GM23248 (cell line): ENCODE measurements at places on chromosomes 12 and 14.
A peak's percentile ranks its signal among the peaks of the same experiment; 100 is the strongest.

DNA sequence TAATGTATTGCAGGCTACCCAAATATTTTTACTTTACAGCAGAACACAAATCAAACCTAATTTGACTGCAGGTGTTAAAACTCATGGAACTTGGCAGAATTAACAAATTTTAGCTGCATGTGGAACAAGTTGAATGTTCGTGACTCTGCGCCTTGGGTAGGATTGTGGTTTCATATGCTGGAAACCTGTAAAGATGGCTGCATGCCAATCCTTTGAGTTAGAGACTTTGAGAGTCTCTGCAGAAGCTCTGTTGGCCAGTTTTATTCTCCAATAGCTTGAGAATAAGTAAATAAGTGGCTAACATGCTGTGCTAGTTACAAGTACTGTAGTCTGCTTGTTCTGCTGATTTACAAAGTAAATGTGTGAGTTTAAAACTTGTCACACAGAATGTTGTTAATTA is 77.8 kb downstream of the PDE6H start:
- no peak for DNase-seq

GRCh38 chr12:167959-168600 is 45.9 kb downstream of the SLC6A12 start:
- DNase-seq: no peak

DNA sequence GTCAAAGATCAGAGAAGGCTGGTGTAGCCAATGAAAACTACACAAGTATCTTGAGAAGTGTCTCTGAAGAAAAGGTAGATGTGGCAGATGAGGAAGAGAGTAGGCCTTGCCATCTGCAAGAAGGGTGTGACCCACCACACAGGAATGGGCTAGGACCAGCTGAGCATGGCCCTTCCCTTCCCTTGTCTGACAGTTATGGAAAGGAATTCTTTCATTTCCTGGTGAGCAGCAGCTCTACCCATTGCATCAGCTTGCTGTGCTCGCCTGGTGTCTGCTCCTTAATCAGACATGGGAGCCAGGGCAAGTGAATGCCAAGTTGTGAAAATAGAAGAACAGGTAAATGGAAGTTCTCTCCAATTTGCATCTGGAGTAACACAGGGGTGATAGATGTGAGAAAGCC is 145.2 kb upstream of the KRR1 start:
- peak; percentile 73 for DNase-seq

DNA sequence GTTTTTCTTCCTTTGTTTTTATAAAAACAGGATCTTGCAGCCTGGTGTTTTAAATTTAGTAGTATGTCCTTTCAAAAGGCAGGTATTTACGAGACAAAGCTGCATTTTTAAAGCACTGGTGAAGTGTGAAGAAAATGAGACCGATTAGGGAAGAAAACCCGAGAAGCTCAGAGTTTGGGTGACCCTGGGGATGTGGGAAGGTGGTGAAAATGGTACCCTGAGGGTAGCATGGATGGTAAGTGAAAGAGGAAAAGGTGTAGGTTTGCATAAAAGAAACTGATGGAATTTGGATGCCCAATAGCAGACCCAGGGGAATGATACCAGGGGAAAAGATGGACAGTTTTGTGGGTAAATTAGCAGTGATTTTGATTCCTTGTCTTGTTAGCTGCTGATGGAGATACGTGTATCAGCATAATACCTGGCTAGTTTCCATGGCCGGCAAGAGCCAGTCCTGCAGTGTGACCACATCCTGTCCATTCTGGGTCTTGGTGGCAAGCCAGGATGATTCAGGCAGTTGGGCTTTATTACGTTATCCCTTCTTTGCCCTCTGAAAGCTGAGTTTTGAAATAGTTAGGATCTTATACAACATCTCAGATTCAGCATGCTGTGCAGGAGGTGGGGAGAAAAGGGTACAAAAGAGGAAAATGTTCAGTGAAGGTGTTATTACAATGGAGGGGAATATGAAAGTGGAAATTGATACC is 8.9 kb downstream of the BICD1 start:
- DNase-seq: peak; percentile 98

GRCh38 chr14:91482263-91483013 is 27.7 kb downstream of the PPP4R3A start:
- peak; percentile 64 for DNase-seq

DNA sequence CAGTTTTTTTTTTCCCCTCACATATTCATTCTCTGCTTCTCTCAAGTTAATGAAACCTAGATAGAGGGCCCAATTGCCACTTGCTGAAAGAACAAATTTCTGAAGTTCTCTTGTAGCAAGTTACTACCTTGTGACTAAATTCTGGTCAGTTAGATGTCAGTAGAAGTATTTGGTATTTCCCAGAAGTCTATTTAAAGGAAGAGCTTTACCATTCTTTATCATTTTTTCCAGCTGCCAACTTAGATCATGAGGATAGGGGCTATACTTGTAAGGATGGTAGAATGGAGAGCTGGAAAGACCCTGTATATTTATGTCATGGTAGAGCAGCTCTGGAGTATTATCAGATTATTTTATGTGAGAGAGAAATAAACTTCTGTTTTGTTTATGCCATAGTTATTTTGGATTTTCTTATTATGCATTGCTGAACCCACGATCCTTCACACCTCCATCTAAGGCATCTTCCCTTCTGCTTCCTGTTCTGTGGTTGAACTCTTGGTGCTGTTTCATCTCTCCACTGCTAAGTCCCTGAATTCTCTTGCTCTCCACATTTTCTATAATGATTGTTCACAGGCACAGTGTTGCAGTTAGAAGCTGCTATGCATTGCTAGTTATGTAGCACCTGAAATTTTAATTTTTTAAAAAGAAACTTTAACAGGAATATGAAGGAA is 25.9 kb downstream of the FUT8 start:
- no peak for DNase-seq

DNA sequence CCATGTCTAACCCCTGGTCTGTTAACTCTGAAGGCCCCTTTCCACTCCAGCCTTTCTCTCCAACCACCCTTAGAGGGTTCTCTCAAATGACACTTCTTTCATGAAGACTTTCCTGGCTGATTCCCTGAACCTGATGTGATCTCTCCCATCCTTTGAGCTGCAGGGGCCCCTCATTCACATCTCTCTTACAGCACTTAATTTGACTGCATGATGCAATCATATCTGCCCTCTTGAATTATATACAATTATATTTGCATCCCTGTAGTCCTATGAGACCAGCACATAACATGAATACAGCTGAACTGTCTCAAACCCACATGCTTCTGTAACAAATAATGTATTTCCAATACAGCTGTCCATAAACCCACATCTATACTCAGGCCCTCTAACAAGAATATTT is 56.4 kb downstream of the PPP2R5E start:
- DNase-seq: no peak

- no peak for DNase-seq
Measured at GRCh38 chr14:67173719-67174118, 15.5 kb upstream of the GARIN2 start.

- DNase-seq: no peak
Measured at GRCh38 chr12:15428632-15429031, 106.3 kb downstream of the PTPRO start.

DNA sequence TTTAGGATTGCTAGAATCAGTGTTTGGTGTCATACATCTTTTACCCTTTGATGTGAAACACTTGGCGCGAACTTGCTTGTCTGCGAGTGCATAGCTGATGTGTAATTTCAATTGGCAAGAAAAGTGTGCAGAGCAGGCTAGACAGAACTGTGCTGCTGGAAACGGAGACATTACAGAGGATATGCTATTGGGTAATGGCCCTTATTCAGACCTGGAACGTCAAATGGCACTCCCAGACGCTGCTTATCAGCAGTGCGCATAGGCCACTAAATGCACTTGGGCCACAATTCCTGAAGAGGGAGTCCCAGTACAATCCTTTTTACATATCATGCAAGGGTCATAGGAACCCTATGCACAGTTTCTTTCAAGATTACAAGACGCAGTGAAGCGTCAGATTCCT is 15.7 kb upstream of the SLC10A1 start:
- no peak for DNase-seq

- DNase-seq: no peak
Measured at GRCh38 chr14:45123271-45123670, 11.0 kb downstream of the FKBP3 start.

- no peak for DNase-seq
Measured at GRCh38 chr14:36524220-36524837, 4.3 kb upstream of the NKX2-1 start.

GRCh38 chr12:58580095-58580494 is 340.2 kb downstream of the LRIG3 start:
- no peak for DNase-seq

DNA sequence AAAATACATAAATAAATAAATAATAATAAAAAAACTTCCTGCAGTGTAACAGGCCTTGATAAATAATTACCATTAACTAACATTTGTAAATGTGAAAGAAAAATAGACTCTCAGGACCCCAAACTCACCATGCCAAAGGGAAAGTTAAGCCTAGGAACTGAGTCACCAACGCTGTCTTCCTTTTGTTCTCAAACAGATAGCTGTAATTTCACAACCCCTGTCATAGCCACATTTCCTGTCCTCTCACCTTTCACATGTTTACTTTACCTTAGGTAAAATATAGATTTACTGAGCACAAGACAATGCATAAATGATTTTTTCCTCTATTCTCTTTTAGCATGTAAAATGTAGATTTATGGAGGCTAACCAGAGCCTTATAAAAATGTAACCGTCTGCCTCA is 35.9 kb upstream of the CHST11 start:
- no peak for DNase-seq

- peak; percentile 35 for DNase-seq
Measured at GRCh38 chr14:59284059-59284458, 95.6 kb downstream of the DAAM1 start.

GRCh38 chr14:40623643-40624042 is 983.0 kb upstream of the LRFN5 start:
- DNase-seq: no peak

DNA sequence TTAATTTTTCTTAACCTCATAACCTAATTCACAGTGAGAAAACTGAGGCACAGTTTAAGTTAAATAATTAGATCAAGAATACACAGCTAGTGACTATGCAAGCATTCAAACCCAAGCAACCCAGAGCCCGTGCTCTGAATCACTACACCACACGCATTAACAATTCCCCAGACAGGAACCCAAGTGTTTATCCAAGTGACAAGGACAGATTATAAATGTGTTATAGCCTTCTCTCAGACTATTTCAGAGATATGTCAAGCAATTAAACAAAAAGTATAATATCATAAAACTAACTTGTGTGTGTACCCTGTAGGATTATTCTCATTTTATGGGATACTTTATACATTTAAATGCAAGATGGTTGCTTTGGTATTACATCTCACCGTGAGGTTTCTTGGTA is 43.8 kb downstream of the MED13L start:
- DNase-seq: no peak

DNA sequence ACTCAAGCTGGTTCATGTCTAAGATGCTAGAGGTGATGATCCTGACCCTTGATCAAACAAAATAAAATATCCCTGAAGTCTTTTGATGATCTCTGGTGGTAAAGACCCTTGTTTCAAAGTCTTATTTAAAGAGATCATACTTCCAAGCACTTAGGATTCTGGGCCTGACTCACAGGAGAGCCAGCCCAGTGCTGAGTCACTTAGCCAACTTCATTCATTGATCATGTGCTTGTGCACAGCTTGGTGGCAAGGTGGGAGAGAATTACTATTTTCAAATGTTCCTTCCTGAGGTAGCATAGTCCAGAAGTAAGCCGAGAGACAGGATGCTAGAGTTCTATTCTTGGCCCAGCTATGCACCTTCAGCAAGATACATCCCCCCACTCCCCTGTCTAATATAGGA is 40.6 kb downstream of the SCN8A start:
- DNase-seq: peak; percentile 88

DNA sequence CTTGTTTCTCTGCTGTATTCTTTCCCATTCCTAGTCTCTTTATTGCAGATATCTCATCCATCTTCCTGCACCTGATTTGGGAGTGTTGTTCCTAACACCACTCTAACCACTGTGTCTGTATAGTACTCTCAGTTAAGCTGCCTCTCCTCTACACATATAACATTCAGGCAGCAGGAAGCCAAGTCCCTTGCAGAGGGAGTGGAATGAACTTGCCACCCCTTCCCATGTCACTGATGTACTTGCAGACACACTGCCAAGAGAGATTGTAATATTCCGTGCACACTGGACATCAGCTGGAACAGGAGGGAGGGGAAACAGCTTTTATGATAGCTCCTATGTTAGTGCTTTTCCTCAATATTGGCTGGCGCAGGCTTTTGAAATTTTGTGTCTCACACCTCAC is 281.6 kb upstream of the E2F7 start:
- DNase-seq: no peak

DNA sequence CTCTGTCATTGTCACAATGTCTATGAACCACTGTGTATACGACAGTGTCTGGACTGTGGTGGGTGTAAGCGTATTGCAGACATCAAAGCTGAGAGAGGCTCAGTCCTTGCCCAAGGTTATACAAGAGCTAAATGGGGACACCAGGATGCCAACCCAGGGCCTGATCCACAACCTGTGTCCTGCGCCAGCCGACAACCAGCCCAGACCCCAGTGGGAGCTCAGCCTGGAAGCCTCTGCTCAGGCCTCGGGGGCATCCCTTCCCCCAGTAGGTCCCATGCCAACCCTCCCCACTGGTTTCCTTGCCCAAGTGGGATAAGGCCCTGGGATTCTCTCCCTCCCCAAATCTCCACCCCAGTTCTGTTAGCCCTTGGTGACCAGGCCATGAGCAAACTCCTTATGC is 54.3 kb downstream of the LTBP2 start:
- no peak for DNase-seq

DNA sequence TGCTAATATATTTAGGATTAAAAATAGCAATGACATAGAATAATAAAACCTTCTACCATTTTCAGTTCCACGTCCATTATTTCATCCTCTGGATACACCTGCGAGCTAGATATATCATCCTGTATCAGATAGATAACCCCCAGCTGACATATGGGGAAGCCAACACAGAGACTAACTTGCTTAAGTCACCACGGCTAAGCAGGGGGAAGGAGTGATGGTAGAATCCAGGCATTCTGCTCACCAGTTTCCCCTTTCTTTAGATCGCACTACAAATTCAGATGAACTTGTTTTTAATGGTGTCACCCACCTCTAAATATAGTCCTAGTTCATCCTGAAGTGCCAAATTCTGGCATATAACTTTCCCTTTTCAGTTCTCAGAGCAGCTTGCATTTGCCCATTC is 110.1 kb downstream of the TXNDC16 start:
- no peak for DNase-seq

DNA sequence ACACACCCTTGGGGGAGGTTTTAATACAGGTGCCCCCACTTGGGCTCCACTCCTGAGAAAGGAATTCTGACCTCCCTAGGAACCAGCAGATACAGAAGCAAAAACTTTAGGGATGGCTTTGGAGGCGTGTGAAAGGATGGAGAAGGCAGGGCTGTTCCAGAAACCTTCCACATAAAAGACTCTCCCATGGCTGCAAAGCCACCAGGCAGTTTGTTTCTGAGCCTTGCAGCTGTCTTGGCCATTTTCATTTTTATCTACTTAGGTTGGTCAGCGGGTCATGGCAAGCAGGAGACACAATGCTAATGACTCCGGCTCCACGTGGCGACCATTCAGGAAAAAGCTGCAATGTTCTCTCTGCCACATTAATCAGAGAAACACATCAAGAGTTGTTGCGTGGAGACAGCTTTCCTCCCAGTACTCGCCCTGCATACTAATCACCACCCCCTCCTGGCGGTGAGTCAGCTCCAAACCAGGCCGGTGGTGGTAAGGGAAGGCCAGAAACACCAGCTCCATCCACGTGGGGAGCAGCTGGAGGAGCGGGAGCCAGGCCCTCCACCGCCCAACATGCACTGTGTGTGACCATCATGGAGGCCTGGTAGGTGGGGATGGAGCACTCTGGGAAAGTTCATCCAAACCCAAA is 30.9 kb upstream of the IRF2BPL start:
- DNase-seq: peak; percentile 97

GRCh38 chr14:51657762-51658161 is 6.1 kb downstream of the FRMD6 start:
- DNase-seq: peak; percentile 81

GRCh38 chr12:31897781-31898503 is 61.3 kb upstream of the RESF1 start:
- peak; percentile 3 for DNase-seq
